Kidney (tissue), 22 donors: ENCODE measurements at places on chromosomes 1 and 21.

DNA sequence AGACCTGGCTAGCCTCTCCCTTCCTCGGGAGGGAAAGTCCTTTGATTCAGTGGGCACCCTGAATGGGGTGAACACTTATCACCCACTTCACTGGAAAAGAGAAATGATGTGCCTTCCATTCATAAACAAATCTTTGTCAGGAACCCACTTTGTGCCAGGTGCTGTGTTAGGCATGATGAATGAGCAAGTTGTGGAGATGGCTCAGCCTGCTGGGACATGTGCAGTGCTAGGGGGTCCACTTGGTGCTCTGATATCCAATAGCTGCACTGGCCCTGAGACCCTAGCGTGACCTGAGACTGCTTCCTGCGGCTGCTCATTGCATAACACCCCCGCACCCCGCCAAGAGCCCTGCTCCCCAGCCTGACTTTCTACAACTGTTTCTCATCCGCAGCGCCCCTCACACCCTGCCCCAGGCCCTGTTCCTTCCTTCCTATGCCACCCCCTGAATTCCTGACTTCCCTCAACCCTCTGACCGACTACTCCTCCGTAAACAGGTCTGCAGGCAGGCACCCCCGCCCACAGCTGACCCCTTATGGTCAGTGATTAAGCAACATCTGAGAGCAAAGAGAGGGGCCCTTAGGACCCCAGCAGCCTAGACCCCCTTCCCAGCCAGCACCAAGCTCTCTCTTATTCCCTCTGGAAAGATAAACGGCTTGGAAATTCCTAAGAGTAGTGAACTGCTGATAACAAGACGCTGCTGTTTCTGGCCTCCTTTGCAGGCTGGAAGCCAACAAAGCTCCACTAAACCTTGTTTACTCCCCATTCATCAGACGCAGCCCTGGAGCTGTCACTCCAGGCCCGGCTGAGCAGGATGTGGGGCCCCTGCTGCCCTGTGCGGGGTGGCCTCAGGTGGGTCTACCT lies 12.9 kb downstream of the CSRP1 start:
- peak; percentile 81 for DNase-seq

DNA sequence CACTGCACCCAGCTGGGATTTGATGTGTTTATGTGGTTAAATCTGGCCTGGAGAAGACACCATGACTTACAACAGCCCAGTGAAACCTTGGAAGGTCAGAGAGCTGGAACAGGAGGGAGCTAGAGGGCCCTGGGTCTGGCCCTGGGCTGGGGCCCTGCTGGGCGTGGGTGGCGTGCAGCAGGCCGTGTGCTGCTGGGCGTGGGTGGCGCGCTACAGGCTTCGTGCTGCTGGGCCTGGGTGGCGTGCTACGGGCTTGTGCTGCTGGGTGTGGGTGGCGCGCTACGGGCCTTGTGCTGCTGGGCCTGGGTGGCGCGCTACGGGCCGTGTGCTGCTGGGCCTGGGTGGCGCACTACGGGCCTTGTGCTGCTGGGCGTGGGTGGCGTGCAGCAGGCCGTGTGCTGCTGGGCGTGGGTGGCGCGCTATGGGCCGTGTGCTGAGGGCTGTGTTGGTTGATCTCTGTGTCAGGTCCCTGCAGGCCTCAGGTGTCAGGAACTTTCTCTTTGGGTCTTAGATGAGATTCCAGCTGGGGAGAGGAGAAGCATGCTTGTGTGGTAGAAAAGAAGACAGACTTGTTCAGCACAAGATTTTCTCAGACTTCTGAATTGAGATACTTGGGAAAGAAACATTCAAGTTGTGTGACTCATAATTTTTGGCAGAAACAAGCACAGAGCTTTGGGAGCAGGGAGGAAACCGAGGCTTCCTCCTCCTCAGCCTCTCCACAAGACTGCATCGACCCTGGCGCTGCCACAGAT lies 66.0 kb downstream of the COL18A1 start:
- DNase-seq, result no peak

- no peak for DNase-seq
Measured at GRCh38 chr1:200428482-200429205, 18.8 kb upstream of the ZNF281 start.

DNA sequence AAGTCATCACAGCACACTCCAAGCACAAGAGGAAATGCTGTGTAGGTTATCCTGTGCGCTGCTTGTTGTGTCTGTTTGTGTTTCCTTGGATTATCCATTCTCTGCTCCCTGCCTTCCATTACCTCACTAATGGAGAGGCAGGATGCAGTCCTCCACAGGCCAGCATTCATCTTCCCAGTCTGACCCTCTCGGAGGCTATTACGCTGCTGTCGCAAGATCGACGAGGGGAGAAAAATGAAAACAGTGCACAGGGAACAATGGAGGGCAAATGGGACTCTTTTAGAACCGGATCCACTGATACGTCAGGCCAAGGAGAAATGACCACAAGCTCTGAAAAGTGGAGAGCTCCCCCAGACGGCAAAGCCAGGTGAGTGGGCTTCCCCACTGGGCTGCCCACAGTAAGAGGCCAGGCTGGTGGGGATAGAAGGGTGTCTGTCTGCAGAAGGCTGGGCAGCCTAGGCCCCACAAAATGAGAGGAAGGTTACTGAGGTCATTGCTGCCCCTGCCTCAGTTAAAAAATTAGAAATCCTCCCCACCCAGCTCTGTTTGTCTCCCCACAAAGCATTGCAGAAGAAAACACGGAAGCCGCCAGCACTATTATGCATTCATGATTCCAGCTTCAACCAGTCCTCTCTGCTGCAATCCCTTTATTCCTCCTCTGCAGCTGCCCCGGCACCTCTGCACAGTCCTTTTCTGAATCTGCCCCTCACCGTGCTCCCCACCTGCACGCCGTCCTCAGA lies 21.7 kb downstream of the LRRN2 start:
- no peak for DNase-seq

DNA sequence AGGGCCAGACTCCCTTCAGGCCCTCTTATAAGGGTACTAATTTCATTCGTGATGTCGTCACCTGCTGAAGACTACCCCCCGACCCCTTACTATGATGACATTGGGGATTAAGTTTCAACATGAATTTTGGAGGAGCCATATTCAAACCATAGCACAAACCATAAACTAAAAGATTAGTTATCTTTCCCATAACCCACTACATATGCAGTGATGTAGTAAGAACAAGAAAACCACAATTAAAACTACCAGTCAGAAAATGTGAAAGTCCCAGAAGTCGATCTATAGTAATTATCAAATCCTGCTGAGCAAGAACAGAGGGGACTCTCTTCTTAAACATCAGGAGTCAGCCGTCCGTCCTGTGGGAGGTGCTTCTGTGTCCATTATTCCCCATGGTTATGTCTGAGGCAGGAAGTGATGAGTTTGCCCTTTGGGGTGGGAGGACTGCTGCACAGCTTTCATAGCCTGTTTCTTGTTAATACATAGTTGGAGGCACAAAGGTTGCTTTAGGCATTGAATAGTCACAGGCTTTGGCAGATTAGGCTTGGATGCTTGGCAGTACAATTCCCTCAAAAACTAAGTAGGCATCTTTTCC lies 35.9 kb upstream of the PTGFRN start:
- no peak for DNase-seq

GRCh38 chr21:35779690-35780570 lies 280.4 kb downstream of the SETD4 start:
- no peak for DNase-seq

DNA sequence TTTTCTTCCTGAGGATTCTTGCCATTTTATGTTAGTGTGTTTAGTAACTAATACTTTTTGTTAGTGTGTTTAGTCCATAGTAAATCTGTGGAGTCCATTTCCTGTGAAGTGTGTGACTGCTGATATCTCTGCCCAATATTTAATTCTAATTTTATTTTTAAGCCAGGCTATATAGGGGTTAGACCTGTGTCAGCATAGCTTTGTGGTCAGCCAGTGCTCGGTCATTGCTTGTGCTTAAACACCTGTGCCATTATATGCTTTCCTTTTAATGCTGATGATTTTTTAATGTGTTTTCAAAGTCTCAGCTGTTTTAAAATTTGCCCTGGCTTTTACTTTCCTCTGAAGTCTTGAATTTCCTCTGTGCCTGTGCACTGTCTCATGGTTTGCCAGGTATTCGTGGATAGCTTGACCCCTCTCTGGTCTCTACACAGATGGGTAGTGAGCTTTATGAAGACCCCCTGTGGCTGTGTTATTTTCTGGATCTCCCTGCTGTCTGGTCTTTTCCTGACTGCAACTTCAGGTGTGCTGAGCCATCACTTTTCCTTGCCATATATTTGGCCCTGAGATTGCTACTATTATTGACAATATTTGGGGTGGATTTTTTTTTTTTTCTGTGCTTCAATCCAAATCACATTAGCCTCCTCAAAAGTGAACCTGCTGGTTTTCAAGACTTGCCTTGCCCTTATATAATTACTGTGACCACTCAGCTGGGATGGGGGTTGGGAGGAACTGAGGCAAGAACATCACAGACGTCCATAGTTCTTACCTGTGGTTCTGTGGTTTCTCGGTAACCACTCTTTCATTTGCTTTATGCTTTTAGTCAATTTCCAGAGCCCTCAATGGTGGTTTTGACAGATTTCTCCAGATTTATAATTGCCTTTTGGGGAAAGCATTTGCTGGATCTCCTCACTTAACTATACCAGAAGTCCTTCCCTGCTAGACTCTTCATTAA lies 59.6 kb downstream of the RPS6KC1 start:
- DNase-seq, result no peak

GRCh38 chr1:192151176-192151575 lies 7.1 kb upstream of the RGS18 start:
- DNase-seq, result no peak

DNA sequence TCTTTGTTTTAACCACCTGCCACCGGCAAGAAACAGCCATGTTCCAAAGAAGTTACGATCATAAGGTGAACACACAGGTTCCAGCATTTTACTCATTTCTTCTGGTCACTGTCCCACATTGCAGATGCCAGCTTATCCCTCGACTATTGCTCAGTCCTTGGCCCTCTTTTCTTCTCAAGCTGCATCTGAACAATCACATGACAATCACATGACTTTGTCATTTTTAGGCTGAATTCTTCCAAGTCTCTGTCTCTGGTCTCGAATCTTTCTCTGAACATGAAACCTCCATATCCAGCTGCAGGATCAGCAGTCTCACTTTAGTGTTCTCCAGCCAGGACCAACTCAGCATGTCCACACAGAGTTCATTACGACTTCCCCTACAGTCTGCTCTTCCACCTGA lies 53.8 kb downstream of the UTP25 start:
- DNase-seq, result no peak

- DNase-seq, result no peak
Measured at GRCh38 chr1:210817385-210818275, 316.3 kb downstream of the KCNH1 start.

DNA sequence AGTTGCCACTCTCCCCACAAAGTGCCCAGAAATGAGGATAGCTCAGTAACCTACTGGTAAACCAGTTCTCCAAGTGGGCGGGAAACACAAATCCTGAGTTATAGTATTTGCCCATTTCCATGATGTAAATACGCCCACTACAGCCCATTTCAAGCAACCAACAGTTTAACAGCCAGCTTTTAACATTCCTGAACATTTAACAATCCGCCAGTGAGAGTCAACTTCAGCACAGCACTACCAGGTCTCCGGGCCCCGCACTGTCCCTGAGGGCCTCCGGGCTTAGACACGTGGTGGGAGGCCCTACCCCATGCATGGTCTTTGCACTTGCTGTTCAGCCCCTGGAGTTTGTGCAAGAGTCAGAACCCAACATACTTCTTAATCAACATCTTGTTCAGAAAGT lies 132.0 kb upstream of the CTTNBP2NL start:
- no peak for DNase-seq

- DNase-seq, result no peak
Measured at GRCh38 chr1:234541286-234541975, 62.5 kb upstream of the TARBP1 start.

- no peak for DNase-seq
Measured at GRCh38 chr1:183550915-183551314, 39.3 kb downstream of the NCF2 start.

- no peak for DNase-seq
Measured at GRCh38 chr1:181014477-181015250, 8.0 kb downstream of the STX6 start.

DNA sequence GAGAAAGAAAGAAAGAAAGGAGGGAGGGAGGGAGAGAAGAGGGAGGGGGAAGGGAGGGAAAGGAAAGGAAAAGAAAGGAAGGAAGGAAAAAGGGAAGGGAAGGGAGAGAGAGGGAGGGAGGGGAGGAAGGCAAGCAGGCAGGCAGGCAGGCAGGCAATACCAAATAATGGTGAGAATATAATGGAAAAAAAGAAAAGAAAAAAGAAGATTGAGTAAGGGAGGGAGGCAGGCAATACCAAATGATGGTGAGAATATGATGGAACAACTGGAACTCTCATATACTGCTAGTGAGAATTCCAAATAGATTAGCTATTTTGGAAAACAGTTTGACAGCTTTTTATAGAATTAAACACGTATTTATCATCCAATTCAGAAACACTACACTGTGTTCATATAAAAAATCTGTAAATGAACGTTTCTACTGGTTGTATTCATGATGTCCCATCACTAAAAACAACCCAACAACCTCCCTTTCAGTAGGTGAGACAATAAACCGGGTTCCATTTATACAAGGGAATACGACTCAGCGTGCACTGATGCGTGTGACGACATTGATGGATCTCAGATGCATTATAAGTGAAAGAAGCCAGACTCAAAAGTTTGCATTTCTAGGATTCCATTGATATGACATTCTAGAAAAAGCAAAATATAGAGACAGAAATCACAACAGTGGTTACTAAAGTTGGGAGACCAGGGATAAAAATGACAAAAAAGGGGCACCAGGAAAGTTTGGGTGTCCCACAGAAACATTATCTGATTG lies 226.4 kb downstream of the DSCAM start:
- DNase-seq, result no peak

DNA sequence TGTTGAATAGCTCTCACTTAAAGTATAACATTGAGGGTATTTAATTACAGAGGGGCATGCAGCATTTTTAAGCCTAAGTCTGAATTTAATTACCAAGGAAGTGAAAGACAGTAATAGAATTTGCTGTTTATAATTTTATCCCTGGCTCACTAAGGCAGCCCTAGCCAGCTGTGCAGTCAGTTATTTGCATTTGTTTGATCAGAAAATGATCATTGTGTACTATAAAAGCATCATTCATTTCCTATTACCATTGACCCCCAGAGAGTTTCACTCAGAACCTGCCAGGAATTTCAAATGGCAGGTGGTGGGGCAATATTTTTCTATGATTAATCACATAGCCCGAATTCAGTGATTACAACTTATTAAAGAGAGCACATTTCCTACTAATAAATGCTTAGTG lies 277.1 kb upstream of the KAZN start:
- no peak for DNase-seq

- no peak for DNase-seq
Measured at GRCh38 chr1:206419250-206419649, 51.0 kb upstream of the IKBKE start.

- no peak for DNase-seq
Measured at GRCh38 chr1:74502432-74502831, 10.0 kb downstream of the LRRC53 start.
